NCI-H460 (cell line): ENCODE measurements at places on chromosomes 4 and X.

DNA sequence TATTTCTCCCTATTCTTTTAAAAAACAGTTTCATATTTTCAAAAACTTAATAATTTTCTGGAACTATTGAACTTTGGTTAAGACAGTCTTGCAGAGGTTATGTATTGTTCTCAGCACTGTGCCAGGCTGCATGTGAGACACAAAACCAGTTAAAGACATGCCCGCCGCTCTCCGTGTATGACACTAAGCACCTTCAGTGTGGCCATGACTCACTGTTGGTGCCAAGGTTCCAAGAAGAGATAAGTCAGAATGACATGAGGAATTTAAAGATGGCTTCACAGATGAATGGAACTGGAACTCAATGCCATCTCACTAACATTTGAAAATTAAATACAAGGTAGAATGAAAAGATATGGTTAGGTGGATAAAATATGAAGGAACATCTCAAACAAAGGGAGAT is 525.5 kb upstream of the ZFP42 start:
- no peak for DNase-seq

GRCh38 chrX:50638123-50638522 is 167.5 kb upstream of the DGKK start:
- no peak for DNase-seq

- DNase-seq, result no peak
These were observed 81.9 kb upstream of the LRPAP1 start for GRCh38 chr4:3613967-3614730.

- no peak for DNase-seq
These were observed 47.2 kb upstream of the TFDP3 start for GRCh38 chrX:133265331-133265730.

- no peak for DNase-seq
These were observed 102.6 kb upstream of the PDE5A start for GRCh38 chr4:119731146-119731742.

DNA sequence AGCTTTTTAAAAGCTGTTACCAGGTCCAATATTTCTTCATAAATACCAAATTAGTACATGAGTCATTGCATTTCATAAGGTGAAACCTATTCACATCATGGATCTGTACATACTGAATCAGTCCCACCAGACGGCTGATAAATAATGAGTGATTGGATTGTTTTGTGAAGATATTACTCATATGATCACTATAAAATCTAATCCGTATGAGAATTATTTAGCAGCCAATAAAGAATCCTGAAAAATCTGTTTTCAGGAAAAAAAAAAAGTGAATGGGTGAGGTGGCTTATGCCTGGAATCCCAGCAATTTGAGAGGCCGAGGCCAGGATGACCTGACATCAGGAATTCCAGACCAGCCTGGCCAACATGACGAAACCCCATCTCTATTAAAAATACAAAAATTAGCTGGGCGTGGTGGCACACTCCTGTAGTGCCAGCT is 438.1 kb downstream of the INPP4B start:
- DNase-seq, result no peak

DNA sequence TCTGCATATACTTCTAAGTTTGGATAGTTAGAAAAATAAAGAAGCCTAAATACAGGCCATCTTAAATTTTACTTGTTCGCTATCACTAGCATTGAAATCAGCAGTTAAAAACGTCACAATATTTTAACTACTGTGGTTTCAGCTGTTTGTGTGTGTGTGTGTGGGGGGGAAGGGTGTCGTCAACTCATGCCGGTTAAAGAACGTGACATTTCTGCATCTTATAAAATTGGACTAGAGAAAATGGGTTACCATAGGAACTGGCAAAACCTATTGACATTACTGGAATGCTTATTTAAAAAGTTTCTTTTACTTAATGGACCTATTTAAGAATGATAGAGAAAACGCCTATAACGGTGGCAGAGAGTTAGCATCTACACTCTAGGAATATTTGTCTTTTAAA is 1.2 kb upstream of the CNKSR2 start:
- DNase-seq, result no peak
